Activated CD4-positive, alpha-beta T cell treated with anti-CD3 and anti-CD28 coated beads for 4 hours (primary cell): ENCODE measurements at places on chromosomes 3 and 15.

GRCh38 chr15:69820819-69821218, 276.9 kb downstream of the TLE3 start:
- DNase-seq, result no peak

DNA sequence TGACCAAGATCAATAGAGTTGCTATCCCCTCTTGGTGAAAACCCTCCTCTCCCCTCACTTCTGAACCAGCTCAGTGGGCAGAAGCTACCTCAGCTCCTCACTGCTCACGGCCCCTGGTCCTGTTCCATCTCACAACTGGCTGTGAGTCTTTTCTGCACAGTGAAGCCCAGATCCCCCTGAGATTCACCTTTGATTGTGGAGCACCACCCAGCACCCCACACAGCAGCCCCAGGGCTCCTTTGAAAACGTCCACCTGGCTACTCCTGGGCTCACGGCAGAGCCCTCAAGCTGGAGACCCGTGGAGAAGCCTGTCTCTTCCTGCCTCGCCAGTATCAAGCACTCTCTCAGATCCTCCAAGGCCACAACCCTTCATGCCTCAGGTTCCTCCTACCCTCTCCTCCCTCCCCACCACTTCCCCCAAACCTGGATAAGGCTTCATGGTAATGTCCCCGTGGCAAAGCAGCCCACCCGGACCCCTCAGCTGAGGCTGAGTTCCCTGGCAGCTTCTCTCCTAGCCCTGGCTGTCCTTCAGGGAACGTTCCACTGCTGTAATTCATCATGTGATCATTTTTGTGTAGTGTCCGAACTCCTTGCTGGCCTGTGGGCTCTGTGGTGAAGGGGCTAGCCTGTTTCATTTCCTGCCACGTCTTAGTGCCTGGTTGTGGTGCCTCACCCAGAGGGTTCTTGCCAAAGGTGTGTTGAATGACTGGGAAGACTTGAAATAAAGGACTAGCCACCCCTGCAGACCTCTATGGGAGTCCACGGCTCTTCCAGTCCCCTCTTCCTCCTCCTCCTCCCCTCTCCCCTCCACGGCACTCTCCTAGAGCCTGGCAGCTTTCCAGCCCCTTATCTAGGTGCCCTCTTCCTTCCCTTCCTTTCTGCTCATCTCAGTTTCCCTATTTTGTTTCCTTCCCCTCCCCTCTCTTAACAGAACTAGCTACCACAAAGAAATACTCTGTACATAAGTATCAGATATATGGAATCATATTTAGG, 44.5 kb downstream of the KY start:
- DNase-seq, result no peak

DNA sequence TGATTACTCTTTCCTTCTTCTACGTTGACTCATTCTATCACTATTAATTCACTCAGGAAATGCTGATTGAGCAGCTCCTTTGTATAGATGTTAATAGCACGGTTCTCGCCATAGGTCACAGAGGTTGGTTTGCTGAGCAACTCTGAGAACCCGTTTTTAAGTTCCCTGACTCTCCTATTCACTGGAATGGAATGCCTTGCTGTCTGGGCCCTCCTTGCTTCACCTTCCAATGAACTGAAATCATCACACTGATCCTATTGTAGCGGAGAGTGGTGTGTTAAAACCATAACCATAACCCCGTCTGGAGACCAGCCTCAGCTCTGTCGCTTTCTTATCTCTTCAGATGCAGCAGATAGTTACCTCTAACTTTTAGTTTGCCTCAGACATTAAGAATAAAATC, 323.6 kb downstream of the GABRB3 start:
- DNase-seq, result no peak

- no peak for DNase-seq
Measured at GRCh38 chr3:17035966-17036365, 151.2 kb downstream of the PLCL2 start.

DNA sequence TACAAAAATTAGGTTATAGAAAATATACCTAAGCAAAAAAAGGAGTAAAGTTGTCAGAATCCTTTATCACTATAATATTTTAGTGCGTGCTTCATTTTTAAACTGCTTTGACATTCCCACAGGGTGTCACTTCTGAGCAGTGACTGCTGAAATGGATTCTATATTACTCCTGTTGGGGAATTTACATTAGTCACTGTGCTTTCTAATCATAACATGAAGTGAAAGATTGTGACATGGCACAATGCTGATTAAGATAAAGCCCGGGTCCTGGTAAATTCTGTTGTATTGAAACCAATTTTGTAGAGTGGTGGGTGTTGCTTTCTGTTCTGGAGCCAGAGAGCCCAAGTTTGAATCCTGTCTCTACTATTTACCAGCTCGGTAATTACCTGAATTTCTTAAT, 36.4 kb upstream of the EHHADH start:
- no peak for DNase-seq

GRCh38 chr3:93855401-93855800, 118.3 kb downstream of the PROS1 start:
- DNase-seq, result no peak

- no peak for DNase-seq
Measured at GRCh38 chr15:75131269-75131643, 70.4 kb upstream of the C15orf39 start.

DNA sequence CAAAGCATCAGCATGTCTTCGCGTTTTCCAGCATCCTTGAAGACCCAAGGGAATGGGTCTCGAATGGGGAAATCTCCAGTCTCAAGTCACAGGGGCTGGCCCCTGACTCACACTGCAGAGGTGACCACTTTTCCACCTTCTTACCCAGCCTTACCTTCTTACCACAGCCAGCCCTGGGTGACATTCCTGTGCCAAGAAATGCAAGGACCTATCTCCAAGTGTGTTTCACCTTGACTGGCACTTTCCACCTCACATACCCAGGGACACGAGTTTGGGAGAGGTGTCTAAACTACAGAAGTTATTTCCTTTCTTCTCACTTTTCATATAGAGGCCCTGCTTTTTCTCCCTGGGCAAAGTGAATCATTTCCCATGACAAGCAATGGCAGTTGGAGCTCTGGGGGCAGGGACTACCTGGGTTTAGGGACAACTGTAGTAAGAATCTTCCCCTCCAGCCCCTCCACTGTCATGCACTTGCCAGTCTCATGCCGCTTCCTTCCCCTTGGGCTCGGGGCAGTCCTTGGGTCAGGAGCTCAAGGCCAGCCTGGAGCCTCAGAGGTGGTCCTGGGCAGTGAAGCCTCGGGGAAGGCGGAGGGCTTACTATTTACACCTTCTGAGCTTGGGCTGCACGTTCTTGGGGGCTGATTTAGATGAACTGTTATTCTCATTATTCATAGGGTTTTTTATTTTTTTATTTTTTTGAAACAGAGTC, 16.8 kb downstream of the PAQR5 start:
- DNase-seq, result no peak

DNA sequence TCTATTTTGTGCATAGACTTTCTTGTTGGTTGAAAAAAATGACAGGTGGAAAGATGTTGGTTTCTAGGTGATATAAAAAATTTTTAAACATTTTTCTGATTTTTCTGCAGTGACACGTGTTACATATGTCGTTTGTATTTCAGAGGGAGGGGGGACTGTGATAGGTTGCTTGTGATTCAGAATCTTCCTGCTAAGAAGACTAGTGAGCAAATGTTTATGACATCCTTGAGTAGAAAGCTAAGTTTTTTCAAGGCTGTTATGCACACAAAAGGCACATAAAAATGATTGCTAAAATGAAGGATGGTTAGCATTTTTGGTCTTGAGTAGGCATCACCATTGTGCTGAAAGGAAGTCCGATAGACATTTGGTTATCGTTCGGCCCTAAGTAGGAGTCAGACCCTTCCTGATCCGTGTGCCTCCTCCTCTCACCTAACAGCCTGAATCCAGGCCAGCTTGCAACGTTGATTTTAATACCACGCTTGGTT, 1.5 kb downstream of the ZNF639 start:
- no peak for DNase-seq

- DNase-seq, result no peak
Measured at GRCh38 chr3:145959457-145960088, 201.4 kb downstream of the PLOD2 start.

DNA sequence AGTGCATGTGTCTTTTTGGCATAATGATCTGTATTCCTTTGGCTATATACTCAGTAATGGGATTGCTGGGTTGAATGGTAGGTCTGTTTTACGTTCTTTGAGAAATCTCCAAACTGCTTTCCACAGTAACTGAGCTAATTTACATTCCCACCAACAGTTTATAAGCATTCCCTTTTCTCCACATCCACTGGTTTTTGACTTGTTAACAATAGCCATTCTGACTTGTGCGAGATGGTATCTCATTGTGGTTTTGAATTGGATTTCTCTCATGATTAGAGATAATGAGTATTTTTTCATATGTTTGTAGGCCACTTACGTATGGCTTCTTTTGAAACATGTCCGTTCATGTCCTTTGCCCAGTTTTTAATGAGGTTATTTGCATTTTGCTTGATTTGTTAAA, 117.7 kb downstream of the CHCHD4 start:
- DNase-seq, result no peak

GRCh38 chr15:91126080-91126479, 26.0 kb downstream of the SV2B start:
- DNase-seq, result no peak

DNA sequence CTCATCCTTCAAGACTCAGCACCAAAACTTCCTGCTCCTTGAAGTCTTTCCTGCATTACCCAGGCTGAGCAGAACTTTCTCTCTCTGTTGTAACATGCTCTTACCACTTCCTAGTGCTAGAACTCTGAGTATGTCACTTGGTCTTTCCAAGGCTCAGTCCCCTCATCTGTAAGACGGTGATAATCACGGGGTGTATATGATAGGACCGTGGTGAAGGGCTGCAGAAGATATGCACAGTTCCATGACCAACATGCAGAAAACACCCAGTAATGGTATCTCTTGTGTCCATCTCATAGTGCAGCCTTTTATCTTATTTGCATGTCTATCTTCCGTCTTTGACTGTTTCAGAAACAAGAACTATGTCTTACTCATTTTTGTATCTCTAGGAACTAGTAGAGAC, 154.5 kb downstream of the ZNF621 start:
- no peak for DNase-seq

- no peak for DNase-seq
Measured at GRCh38 chr3:181860235-181860634, 148.5 kb downstream of the SOX2 start.

DNA sequence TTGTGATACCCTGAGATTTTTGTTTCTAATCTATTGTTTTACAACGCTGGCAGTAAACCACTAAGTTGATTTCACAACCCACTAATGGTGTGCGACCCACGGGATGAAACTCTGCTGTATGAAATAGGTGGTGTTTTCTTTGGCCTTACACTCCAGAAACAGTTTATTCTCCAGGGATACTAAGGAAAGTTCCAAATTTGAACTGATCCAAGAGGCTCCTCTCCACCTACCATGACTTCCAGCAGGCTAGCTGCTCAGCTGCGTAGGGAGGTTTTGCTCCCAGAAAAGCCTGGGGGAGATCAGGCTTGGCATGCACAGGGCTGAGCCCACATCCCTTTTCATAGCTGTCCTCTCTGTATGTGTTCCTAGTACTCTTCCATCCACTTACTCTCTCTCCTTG, 71.5 kb downstream of the FAM174B start:
- DNase-seq, result no peak

GRCh38 chr15:80992006-80992405, 2.4 kb upstream of the MESD start:
- no peak for DNase-seq

GRCh38 chr3:174330303-174330702, 528.8 kb upstream of the NAALADL2 start:
- DNase-seq, result no peak

DNA sequence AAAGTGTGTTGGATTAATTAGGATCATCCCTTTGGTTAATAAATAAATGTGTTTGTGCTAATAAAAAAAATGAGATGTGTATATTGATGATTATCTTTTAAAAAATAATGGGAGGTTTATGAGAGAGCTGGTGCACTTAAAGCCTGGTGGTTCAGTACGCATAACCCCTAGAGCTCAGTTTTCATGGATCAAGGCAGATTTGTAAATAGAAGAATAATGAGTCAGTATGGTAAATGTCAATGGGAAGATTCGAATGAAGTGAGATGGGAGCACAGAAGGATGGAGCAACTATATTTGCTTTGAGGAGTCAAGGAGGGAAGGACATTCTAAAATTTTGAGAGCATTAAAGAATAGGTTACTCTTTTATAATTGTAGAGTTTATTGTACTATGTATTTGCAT, 35.4 kb downstream of the AKAP13 start:
- no peak for DNase-seq

- no peak for DNase-seq
Measured at GRCh38 chr3:114846779-114847178, 300.3 kb downstream of the ZBTB20 start.

DNA sequence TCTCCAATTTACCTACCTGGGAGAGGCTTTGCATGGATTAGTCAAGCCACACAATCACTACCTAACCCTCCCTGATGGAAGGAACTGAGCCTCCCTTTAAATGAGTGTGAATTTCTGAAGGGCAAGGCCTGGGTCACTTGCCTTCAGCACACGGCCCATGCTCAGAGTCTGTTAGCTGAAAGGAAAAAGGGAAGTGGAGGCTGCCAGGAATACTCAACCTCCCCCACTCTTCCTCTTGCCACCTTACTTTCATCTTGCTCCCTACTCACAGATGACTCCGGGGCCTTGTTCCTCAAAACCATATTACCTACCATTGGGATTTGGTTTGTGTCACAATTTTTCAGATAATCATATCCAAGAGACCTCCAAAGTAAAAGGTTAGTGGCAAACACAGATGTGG, 220.0 kb downstream of the ABHD5 start:
- no peak for DNase-seq

- no peak for DNase-seq
Measured at GRCh38 chr15:94412979-94413746, 181.8 kb downstream of the MCTP2 start.

- DNase-seq, result no peak
Measured at GRCh38 chr3:23055733-23056376, 147.3 kb upstream of the UBE2E2 start.

- no peak for DNase-seq
Measured at GRCh38 chr3:95434491-95434890, 1371.6 kb downstream of the NSUN3 start.

DNA sequence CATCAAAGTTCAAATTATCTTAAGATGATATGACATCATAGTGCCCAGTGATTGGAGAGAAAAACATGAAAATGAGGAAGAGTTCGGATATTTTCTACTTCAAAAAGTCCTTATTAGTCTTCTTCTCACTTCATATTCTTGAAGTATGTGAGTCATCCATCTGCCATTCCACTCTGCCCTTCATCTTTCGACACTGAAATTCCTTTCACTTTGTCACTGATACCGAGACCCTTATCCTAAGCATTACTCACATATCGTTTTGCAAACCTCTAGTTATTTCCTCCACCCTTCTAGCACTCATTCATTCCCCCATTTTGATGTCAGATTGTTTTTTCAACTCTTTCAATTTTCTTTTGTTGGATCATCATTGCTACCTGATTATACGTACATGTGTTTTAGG, 4.0 kb downstream of the OR5H14 start:
- no peak for DNase-seq
